ENCODE measurements at places on chromosomes 6 and 20.

- DNase-seq = no peak
Observed at GRCh38 chr6:119134752-119135151, 56.3 kb upstream of the FAM184A start.

DNA sequence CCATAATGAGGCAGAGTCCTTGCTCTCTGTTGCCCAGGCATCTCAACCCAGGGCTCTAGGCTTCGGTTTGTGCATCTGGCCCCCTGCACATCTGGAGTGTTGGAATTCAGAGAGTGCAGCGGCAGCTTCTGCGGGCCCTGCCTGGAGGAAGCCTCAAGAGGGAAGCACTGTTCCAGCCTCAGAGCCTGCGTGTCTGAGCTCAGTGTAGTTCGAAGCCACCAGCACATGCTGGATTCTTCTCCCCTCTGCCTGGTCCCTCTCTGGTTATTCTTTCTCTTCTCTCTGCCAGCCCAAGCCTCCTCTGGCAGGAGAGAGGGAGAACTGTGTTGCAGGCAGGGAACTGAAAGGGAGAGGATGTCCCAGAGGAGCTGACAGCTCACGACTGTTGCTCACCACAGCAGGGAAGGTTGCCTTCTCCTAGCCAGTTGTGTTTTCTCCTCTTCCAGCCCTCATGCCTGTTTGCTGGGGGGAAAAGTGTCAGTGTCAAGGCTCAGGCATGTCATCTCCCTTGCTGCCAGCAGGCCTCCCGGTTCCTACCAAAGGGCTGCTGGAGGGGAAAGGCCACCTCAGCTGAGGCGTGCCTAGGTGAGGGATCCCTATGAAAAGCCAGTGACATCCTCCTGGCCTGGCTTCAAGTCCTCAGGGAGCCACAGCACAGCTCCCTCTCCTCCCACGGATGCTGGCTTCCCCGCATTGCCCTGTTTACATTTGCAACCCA lies 126.0 kb upstream of the LRFN2 start:
- no peak for DNase-seq

DNA sequence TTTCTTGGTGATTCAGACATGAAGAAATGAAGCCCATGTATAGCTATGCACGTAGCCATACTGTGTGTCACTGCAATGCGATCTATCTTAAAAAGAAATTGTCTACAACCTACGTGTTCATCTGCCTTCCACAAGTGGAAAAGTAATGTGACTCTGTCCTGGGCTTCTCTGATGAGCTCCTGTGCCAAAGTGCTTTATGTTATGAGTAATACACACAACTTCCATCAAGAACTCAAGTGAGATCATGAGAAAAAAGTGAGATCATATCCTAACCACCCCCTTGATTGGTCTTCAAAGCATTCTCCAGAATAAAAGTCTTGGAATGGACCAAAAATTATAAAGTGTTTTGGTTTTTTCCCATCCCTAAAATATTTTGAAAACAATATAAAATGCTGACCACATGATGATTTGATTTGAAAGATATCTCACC lies 114.3 kb downstream of the DST start:
- DNase-seq = no peak

DNA sequence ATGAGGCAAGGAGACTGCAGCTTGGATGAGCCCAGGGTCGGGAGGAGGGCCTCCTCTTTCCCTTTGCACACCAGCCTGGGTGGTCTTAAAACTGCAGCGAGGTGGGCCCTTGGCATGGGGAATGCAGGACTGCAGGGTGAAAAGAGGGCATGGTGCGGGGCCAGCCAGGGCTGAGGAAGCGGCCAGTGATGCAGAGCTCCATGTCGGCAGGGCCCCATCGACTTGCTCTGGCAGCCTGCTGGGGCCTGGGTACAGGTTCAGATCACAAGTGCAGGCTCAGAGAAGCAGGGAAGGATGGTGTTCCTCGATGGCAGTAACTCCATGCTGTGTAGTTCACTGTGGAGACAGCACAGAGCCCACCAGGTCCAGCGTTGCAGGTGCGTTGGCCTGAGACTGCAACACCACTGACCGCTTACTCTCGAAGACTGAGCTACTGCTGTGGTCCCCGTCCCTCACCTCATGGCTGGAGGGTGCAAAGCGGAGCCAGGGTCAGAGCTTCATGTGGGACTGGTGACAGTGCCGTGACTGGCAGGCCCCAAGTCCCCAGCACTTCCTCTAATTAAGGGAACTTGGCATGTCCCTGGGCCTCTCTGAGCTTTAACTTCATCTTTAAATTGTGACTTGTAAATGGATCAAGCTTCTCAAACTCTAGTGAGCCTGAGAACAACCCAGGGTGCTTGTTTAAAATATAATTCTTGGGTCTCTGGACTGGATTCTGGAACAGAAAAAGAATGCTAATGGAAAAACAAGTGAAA lies 223.2 kb downstream of the SYNDIG1 start:
- DNase-seq = no peak

DNA sequence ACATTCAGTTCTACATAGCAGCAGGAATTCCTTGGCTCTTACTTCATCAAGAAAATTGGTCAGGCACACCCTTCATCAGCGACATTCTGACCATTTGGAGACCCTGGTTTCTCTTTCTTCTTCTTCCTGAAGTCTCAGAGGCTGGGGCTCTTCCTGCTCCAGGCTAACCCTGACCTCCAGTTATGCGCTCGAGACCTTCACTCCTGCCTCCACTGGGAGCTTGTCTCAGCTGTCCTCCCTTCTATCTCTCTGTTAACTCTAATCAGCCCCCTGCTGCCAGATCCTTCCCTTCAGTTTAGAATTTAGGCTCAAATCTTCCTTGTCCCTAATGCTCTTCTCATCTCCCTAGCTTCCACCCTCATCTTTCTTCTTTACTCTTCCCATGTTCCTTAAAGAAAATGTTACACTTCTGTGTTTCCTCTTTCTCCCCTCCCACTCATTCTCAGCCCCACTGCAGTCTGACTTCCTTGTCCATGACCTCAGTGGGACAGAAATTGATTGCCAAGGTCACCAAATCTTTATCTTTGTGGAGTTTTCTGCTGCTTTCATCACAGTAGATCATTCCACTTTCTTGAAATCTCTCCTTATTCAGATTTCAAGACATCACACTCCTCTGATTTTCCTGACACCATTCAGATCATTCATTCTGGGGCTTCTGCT lies 8.4 kb upstream of the HLA-DOA start:
- DNase-seq = no peak

GRCh38 chr6:87110636-87111035 lies 15.7 kb upstream of the CGA start:
- no peak for DNase-seq

DNA sequence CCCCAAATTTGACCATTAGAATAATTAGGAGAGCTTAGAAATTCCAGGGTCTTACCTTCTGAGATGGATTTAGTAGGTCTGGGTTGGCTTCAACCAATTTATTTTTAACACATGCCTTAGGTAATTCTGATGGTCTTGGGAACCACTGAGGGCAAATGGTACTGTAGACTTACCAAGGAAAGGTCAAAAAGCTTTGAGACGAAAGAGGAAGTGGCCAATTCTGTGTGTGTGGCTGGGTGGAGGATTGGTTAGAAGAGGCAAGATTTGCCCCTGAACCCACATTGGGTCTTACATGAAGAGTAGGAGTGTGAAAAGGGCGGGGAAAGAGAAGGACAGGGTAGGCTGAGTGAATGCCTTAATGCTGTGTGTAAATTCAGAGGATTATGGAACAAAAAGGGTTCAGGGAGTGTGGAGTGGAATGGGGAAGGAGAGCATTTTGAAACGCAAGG lies 2.7 kb downstream of the ITCH start:
- DNase-seq = no peak

- DNase-seq = no peak
Observed at GRCh38 chr6:166648846-166649245, 21.8 kb upstream of the RPS6KA2 start.

GRCh38 chr6:32932132-32932868 lies 8.5 kb downstream of the HLA-DMB start:
- DNase-seq = no peak

- DNase-seq = no peak
Observed at GRCh38 chr6:89410788-89411144, 1.3 kb downstream of the RRAGD start.

- no peak for DNase-seq
Observed at GRCh38 chr6:21840428-21840827, 246.9 kb downstream of the SOX4 start.

DNA sequence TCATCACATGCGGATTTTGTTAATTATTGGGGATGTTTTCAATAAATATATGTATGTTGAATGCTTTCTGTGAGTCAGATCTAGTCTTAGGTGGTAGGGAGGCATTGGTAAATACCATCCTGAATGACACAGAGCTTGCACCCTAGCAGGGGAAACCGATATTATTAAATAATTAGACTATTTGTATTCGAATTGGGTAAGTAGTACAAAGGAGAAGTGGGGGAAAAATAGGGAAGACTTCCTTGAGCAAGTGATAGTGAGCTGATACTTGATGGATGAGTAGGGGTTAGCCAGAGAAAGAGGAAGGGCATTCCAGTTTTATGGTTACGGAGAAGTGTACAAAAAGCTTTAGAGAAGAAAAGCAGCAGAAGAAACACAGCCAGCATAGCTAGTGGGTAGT lies 1.5 kb downstream of the RIOK1 start:
- no peak for DNase-seq

DNA sequence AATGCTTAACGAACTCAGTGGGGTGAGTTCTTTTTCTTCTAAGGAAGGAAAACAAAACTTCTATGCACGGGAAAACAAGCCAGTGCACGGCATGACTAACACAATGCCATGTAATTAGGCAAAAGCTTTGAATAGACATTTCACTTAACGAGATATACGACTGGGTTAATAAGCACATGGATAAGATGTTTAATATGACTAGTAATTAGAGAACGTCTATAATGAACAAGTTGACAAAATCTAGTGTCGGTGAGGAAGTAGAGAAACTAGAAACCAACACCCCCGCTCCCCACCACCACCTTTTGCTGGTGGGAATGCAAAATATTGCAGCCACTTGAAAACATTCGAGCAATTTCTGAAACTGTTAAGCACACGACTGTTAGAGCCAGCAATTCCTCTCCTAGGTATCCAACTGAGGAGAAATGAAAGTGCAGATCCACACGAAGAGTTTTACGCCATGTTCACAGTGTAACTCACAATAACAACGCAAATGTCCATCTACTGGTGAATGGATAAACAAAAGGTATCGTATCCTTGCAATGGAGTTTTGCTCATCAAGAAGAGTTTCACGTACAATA lies 644.9 kb upstream of the AGPAT4 start:
- no peak for DNase-seq

GRCh38 chr6:150535151-150535804 lies 64.4 kb upstream of the PLEKHG1 start:
- DNase-seq = no peak

- DNase-seq = no peak
Observed at GRCh38 chr6:13178107-13178506, 150.2 kb downstream of the TBC1D7 start.

GRCh38 chr20:14657266-14658005 lies 320.0 kb upstream of the FLRT3 start:
- no peak for DNase-seq

DNA sequence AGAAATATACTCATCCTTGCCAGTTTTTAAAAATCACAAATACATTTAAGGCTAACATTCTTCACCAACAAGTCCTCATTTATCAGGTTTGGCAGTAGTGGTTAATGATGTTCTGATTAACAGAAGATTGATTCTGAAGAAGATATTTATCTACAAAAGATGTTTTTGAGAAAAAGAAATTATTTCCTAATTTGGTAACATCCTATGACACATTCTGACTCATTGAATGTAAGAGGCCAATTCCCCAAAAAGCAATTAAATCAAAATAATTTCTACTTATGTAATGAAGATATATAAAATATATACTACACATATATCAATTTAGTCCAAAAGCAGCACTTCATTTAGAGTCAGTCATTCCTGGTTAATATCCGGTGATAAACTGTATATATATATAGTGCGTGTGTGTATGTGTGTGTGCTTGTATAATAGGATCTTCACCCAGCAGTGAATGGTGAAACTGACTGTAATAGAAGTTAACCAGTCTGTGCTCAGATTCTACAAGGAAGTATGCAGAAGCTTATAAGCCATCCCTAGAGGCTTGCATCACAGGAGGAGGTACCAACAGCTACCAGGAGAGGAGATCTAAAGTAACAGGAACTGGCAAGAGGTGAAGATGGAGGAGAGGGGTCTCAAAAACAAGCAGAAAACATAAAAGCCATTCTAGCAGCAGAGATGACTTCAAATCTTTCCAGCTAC lies 82.9 kb upstream of the MARCKS start:
- no peak for DNase-seq

- no peak for DNase-seq
Observed at GRCh38 chr6:121806116-121806515, 370.7 kb downstream of the GJA1 start.

DNA sequence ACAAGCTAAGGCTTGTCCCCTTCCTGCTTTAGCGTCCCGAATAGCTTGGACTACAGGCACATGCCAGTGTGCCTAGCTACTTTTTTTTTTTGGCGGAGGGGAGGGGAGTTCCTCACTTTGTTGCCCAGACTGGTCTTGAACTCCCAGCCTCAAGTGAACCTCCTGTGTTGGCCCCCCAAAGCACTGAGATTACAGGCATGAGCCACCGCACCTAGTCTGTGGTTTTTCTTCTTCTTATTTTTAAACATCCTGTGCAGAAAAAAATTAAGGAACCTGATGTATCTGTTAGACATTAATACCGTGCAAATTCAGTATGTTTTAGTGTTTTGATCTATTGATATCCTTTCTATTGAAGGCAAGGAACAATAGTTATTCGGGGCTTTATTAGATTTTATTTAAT lies 25.7 kb downstream of the HIVEP1 start:
- no peak for DNase-seq

DNA sequence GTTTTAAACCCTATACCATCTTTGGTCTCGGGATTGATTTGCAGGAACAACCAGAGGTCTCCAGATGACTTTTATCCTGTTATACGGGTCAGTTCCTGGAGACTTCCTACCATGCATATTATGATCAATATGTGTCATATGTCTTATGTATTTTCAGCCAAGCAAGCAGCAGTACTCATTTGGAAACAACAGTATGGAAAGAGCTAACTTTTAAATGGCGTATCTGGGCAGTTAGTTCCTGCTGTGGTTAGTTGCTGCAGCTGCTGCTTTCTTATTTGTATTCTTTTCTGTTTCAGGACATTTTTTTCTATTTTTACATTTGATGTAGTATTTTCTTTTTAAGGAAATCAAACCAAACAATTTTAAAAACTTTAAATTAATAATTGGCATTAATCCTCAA lies 207.5 kb downstream of the MANEA start:
- no peak for DNase-seq

GRCh38 chr20:48267860-48268633 lies 482.8 kb upstream of the SULF2 start:
- no peak for DNase-seq

DNA sequence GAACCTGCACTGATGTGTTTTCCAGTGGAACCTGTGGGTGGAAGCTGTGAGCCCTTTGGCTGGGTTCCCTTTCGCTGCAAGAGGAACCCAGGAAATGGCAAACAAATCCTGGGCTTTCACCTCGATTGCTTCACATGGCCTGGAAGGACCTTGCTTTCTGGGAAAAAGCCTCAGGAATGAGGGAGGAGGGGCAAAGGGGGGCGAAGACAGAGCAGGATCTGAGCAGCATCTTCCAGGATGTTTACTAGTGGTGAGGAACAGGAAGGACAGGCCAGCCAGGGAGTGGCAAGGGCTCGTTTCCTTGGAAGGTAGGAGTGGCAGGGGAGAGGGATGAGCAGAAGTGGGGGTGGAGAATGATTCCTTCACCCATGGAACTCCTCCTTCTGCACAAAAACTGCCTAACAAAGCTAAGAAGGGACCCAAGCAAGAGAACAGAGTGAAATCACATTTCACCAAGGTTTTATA lies 5.9 kb downstream of the SLC2A10 start:
- DNase-seq = no peak
